Inflammatory macrophage treated with lipopolysaccharide for 1 hour (primary cell): ENCODE measurements at places on chromosomes 7 and 10.

GRCh38 chr10:49177391-49178355 is 10.5 kb downstream of the TMEM273 start:
- DNase-seq = peak; percentile 91

DNA sequence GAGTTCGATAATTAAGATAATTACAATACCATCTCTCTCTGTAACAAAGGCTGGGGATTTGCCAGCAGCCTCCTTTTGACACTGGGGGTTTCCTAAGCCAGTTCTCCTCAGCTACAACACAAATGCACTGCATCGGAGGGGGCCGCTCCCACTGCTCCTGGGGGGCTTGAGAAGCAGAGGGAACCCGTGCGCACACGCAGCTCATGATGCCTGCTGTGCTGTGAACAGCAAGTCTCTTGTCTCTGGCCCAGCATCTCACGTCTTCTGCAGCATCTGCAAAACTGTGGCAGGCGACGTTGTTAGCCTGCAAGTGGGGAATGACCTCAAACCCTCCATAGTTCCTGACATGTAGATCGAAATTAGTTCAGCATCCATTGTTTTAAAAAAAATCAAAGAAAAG is 5.5 kb downstream of the VIPR2 start:
- no peak for DNase-seq

GRCh38 chr7:142557971-142558582 is 191.2 kb upstream of the PRSS1 start:
- peak; percentile 58 for DNase-seq

DNA sequence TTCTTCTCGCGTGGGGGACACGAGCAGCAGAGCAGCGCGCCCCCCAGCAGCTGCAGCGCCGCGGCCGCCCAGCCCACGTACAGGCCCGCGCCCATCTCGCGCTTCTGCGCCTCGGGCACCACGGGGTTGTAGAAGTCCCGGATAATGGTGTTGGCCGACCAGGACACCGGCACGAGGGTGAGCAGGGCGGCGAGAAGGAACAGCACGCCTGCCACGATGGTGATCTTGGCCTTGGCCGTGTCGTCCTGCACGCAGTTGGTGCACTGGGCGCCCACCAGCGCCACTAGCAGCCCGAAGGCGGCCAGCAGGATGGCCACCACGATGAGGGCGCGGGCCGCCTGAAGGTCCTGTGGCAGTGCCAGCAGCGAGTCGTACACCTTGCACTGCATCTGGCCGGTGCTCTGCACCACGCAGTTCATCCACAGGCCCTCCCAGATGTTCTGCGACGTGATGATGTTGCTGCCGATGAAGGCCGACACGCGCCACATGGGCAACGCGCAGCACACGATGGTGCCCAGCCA is 529 bp downstream of the CLDN3 start:
- DNase-seq = no peak

- no peak for DNase-seq
Measured at GRCh38 chr10:14459665-14460064, 128.9 kb upstream of the FRMD4A start.

DNA sequence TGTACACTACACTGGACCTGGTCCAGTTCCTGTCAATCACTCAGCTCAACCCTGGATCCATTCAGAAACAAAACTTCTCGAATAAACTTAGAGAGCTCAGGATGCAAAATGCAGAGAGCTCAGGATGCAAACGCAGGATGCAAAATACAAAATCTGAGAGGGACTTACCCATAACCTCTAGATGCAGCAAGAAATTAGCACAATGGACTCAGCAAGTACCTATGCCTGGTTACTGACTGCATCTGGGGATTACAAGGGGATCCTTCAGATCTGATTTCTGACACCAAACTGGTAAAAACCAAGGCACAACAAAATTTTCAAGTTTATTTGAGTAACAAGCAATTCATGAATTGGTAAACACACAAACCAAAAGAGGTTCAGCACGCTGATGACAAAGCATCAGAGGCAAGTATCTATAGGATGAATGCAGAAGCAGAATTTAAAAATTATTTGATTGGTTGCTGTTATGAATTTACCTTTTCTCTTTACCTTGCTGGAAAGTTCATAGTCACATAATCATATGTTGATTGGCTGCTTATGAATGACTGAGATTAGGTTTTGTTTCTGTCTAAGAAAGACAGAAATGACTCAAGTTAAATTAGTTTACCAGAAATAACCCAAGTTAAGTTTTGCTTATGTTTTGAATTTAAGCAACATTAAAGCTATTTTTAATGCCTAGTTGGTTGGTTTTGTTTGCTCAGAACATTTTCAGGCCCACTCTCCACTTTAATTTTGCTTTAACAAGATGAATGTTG is 11.4 kb downstream of the GIMAP6 start:
- DNase-seq = no peak

DNA sequence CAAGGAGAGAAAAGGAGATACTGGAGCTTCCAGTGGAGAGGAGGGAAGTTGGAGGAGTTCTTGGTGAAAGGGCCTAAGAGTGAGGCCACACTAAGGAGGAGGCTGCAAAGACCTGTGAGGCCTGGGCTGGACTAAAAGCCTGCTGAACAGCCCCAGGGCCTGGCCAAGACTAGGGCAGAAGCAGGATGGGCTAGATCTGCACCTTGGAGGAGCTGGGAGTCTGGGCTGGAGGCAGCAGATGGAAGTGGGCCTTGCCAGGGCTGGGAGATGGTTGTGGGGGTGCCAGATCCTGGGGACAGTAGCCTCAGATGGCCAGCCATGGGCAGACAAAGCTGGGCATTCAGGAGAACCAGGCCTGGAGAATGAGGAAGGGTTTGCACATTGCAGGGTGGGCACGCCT is 6.5 kb upstream of the PURB start:
- no peak for DNase-seq

DNA sequence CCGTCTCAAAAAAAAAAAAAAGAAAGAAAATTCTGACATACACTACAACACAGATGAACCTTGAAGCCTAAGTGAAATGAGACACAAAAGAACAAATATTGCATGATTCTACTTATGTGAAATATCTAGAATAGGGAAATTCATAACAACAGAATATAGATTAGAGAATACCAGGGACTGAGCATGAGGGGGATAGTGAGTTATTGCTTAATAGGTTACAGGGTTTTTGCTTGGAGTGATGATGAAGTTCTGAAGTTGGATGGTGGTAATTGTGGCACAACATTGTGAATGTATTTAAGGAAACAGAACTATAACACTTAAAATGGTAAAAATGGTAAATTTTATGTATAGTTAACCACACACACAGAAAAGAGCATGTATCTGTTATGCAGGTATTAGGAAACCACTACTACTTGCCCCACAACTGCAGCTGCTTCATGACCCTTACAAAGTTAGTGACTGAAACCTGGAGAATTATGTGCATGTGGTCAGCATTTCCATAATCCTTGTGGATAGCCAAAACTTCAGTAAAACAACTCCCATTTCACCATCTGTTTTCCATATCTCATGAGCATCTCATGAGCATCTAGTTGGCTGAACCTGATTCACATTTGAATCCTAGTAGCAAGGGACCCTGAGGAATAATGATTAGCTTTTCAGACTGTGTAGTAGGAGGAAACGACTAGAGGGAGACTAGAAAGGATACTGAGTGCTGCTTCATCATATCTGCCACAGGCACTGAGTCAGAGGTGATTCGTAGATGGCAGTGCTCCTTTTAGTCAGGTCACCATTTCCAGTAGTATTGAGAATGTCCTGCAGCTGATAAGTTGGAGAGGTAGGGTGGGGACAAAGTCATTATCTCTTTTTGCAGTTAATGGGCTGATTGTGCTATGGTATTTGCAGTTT is 26.3 kb downstream of the SAMD8 start:
- DNase-seq = peak; percentile 29

- peak; percentile 7 for DNase-seq
Measured at GRCh38 chr10:74967911-74968666, 141.7 kb downstream of the KAT6B start.

GRCh38 chr7:142539901-142540300 is 209.4 kb upstream of the PRSS1 start:
- no peak for DNase-seq

GRCh38 chr10:99172128-99172738 is 63.4 kb downstream of the HPSE2 start:
- DNase-seq = peak; percentile 27

GRCh38 chr7:99000904-99001465 is 122.7 kb downstream of the TRRAP start:
- DNase-seq = no peak

DNA sequence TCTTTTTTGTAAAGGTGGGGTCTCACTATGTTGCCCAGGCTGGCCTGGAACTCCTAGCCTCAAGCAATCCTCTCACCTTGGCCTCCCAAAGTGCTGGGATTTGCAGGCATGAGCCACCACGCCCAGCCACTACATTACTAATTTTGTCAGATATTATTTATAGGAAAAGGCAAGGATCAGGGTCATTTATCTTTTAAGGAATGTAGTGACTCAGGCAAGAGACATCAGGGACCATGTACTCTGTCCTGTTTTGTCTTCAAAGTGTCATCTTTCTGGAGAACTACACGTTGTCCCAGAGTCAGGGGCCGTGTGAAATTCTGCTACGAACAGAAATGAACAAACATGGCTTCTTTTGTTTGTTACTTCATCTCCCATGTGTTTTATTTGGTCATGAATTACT is 105.3 kb downstream of the NPTX2 start:
- DNase-seq = no peak

GRCh38 chr7:64619705-64620104 is 46.2 kb upstream of the ZNF107 start:
- DNase-seq = no peak

DNA sequence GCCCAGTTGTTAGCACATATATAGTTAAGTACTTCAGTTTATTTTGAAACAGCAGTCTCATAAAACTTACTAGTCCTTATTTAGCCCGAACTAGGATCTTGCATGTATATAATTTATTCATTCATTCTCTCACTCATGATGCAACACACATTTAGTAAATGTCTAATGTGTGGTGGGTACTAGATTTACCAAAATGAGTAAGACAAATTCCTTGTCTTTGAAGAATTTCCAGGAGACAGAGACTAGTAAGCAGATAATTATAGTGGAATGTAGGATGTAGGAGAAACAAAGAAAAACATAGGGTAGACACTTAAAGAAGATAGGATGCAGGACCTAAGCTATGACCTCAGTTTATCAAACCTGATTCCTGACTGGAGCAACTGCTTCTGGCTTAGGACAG is 120.2 kb upstream of the AMPH start:
- no peak for DNase-seq

GRCh38 chr7:37973915-37974314 is 53.5 kb downstream of the EPDR1 start:
- DNase-seq = no peak

GRCh38 chr7:148232784-148233183 is 357.8 kb upstream of the C7orf33 start:
- no peak for DNase-seq

DNA sequence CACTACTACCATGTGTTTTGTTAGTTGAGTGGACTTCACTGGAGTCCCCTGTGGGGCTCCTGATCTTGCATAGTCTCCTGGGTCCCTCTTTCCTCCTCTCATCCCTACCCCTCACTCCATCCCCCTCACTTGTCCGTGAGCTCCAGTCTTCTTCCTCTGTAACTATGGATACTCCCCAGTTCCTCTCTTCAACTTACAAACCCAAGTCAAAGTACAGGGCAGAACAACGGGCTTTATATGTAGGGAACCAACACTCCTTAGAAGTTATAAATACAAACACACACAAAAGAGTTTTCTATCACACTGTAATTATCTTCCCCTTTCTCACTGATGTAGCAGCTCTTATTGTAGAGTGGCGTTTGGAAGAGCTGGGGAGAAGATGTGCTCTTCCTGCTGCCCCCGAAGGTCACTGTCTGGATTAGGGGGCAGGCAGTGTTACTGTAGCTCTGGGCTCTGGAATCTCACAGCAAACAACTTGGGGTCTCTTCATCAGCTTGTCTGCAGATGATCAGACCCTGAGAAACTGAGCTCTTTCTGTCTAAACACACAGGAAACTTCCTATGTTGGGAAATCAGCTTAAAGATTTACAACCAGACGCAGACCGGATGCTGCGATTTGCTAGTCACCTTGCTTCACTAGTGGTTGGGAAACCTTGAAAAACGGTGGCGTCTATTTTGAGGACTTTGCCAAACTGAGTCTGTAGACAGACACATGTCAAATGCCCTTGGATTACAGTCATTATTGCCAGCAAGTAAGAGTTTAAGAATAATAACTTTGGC is 13.6 kb downstream of the SNX10 start:
- peak; percentile 95 for DNase-seq
